Transverse colon (tissue), 4 donors: ENCODE measurements at places on chromosomes 1 and 21.

DNA sequence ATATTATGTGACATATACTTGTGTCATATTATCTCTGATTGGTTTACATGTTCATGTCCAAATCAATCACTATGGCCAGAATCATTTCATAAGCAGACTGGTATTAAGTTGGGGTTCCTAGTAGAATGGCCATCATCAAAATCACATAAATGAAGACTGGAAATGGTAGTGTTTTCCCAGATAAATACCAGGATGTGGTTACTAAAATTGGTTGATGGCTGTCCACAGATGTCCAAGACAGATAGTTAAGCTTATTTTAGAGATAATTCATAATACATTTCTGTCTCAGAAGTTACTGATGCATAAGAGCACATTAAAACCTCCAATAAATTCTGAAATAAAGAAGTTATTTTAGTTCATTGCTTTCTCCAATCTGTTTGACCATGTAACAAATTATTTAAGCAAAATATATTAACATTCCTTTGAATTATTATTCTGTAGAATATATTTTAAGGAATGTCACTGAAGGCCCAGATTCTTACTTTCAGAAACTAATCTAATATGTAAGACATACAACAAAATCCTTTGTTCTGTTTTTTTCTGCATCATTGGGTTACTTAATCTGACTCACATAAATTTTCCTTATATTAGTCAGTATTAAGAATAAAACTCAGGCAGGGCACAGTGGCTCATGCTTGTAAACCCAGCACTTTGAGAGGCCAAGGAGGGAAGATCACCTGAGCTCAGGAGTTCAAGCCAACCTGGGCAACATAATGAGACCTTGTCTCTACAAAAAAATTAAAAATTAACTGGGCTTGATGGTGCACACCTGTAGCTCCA is 483.9 kb downstream of the PTPRC start:
- no peaks in the 10 kb centered on the region for H3K36me3 ChIP-seq
- H3K4me1 ChIP-seq: no peaks in the 10 kb centered on the region
- no peak overlapping the region for H3K4me3 ChIP-seq

DNA sequence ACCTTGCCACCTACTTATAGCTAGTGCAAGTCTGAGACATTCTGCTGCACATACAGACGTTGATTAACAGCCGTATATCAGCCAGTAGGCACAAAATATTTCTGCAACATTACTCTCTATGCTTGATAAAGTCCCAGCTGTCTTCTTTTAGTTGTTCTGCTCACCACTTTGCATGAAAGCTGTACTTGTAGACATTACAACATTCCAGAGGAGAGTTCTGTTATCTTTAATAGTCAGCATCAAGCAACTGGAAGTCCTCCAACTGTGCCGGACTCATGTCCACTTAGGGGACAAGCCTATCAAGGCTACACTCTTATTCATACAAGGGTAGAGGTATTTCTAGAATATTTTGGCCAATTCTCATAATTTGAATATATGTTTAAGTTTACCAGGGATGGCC is 50.0 kb downstream of the CACHD1 start:
- no peak overlapping the region for H3K27ac ChIP-seq
- H3K4me1 ChIP-seq: no peaks in the 10 kb centered on the region
- no peak for DNase-seq

- H3K27me3 ChIP-seq: peaks cover 33% of the 10 kb centered on the region
- DNase-seq: peak; percentile 47
- no peaks in the 10 kb centered on the region for H3K36me3 ChIP-seq
- H3K4me3 ChIP-seq: no peak overlapping the region
These were observed 3.3 kb downstream of the NCMAP start for GRCh38 chr1:24558902-24559791.

DNA sequence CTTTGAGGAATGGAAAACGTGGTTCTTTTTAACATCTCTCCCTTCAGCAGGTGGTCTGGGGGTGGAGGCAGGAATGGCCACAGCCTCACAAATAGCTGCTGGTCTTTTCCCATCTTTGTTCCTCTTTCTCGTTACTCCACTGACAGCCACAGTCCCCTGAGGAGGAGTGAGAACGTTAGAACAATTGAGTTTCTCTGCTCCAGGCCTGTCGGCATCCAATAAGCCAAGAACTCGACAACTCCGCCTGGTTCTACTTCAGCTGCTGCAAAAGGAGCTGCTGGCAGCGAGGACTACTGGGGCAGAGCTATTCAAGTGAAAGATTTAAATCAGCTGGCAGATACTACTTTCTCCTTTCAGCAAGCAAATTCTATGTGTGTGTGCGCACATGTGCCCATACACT is 169.5 kb upstream of the GALNT2 start:
- H3K4me3 ChIP-seq: no peak overlapping the region
- DNase-seq: no peak
- H3K4me1 ChIP-seq: no peaks in the 10 kb centered on the region
- H3K36me3 ChIP-seq: no peaks in the 10 kb centered on the region
- peaks cover 8% of the 10 kb centered on the region for H3K27me3 ChIP-seq

- H3K27me3 ChIP-seq: no peaks in the 10 kb centered on the region
- no peaks in the 10 kb centered on the region for H3K4me1 ChIP-seq
- no peak for DNase-seq
- no peaks in the 10 kb centered on the region for H3K36me3 ChIP-seq
These were observed 44.1 kb downstream of the CD247 start for GRCh38 chr1:167474191-167474641.

GRCh38 chr1:87794788-87795614 is 466.3 kb downstream of the LMO4 start:
- no peaks in the 10 kb centered on the region for H3K27me3 ChIP-seq
- no peak overlapping the region for H3K4me3 ChIP-seq
- no peaks in the 10 kb centered on the region for H3K36me3 ChIP-seq
- no peak overlapping the region for H3K27ac ChIP-seq

- H3K27ac ChIP-seq: no peak overlapping the region
- DNase-seq: no peak
- no peaks in the 10 kb centered on the region for H3K36me3 ChIP-seq
- H3K4me3 ChIP-seq: no peak overlapping the region
These were observed 576.5 kb upstream of the ADGRL2 start for GRCh38 chr1:81224222-81224621.

GRCh38 chr1:30605441-30605920 is 117.9 kb downstream of the MATN1 start:
- no peaks in the 10 kb centered on the region for H3K36me3 ChIP-seq
- no peak for DNase-seq
- no peak overlapping the region for H3K4me3 ChIP-seq
- no peaks in the 10 kb centered on the region for H3K4me1 ChIP-seq

GRCh38 chr1:9068981-9069325 is 482 bp downstream of the SLC2A5 start:
- peaks cover 38% of the 10 kb centered on the region for H3K4me1 ChIP-seq
- H3K36me3 ChIP-seq: no peaks in the 10 kb centered on the region
- DNase-seq: no peak
- H3K4me3 ChIP-seq: no peak overlapping the region
- H3K27me3 ChIP-seq: no peaks in the 10 kb centered on the region
- H3K27ac ChIP-seq: peak overlapping the region; percentile 59
